ENCODE measurements at places on chromosomes 7 and 10. TPM values are rescaled to one million over a fixed set of nuclear protein-coding genes. Genes with fewer than 3 reads are reported as not detected.

GRCh38 chr7:36962367-36962766 lies 238.1 kb upstream of the AOAH start:
- H3K27me3 ChIP-seq = peaks cover 12% of the 10 kb centered on the region
- H3K4me3 ChIP-seq = no peak overlapping the region
- no peaks in the 10 kb centered on the region for H3K36me3 ChIP-seq
- peak; percentile 55 for DNase-seq
- no peak overlapping the region for H3K27ac ChIP-seq

- no peak overlapping the region for H3K4me3 ChIP-seq
- H3K4me1 ChIP-seq = no peaks in the 10 kb centered on the region
- H3K36me3 ChIP-seq = no peaks in the 10 kb centered on the region
Observed at GRCh38 chr7:39413636-39414223, 152.5 kb upstream of the YAE1 start.

DNA sequence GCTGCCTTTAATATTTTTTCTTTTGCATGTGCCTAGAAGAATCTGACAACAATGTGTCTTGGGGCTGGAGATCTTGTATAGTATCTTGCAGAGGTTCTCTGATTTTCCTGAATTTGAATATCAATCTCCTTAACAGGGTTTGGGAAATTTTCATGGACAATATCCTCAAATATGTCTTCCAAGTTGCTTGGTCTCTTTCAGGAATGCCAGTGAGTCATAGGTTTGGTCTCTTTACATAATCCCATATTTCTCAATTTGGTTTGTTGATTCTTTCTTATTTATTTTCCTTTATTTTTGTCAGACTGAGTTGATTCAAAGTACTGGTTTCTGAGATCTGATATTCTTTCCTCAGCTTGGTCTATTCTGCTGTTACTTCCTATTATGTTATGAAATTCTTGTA lies 208.7 kb upstream of the GLI3 start:
- H3K27me3 ChIP-seq = no peaks in the 10 kb centered on the region
- no peaks in the 10 kb centered on the region for H3K4me1 ChIP-seq
- no peak overlapping the region for H3K27ac ChIP-seq
- no peak for DNase-seq
- no peaks in the 10 kb centered on the region for H3K36me3 ChIP-seq
- no peak overlapping the region for H3K4me3 ChIP-seq

GRCh38 chr10:66917104-66917503 lies 8.7 kb upstream of the LRRTM3 start:
- H3K4me3 ChIP-seq = no peak overlapping the region
- no peak overlapping the region for H3K27ac ChIP-seq
- DNase-seq = no peak
- no peaks in the 10 kb centered on the region for H3K36me3 ChIP-seq

- no peak overlapping the region for H3K4me3 ChIP-seq
- H3K27ac ChIP-seq = no peak overlapping the region
- no peak for DNase-seq
- no peaks in the 10 kb centered on the region for H3K27me3 ChIP-seq
Observed at GRCh38 chr10:21522631-21523406, 2.7 kb downstream of the SKIDA1 start.

DNA sequence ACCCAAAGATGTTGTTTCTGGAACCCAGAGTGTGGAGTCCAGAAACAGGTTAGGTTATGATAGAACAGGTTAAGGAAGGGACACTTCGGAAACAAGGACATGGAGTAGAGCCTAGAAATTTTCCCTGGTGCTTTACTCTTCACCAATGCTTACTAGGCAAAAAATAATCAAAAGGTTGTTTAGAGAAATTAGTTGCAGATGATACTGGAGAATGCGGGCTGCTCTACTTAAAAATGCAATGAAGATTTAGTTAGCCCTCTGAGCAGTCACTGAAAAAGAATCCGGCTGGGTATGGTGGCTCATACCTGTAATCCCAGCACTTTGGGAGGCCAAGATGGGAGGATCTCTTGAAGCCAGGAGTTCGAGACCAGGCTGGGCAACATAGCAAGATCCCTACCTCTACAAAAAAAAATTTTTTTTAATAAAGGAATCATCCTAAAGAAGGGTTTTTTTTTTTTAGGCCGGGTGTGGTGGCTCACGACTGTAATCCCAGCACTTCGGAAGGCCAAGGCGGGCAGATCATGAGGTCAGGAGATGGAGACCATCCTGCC lies 3.3 kb upstream of the UBE2H start:
- no peaks in the 10 kb centered on the region for H3K27me3 ChIP-seq
- peak overlapping the region; percentile 61 for H3K27ac ChIP-seq
- H3K36me3 ChIP-seq = no peaks in the 10 kb centered on the region
- DNase-seq = no peak
- no peak overlapping the region for H3K4me3 ChIP-seq

DNA sequence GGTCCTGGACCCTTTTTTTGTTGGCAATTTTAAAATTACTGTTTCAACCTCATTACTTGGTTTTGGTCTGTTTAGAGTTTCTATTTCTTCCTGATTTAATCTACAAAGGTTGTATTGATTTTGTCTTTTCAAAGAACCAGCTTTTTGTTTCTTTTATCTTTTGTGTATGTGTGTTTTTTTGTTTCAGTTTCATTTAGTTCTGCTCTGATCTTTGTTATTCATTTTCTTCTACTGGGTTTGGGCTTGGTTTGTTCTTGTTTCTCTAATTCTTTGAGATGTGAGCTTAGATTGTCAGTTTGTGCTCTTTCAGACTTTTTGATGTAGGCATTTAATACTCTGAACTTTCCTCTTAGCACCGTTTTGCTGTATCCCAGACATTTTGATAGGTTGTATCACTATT lies 8.5 kb upstream of the MRPS33 start:
- no peaks in the 10 kb centered on the region for H3K4me1 ChIP-seq
- H3K27ac ChIP-seq = no peak overlapping the region
- DNase-seq = no peak
- no peak overlapping the region for H3K4me3 ChIP-seq
- H3K36me3 ChIP-seq = no peaks in the 10 kb centered on the region
- peaks cover 16% of the 10 kb centered on the region for H3K27me3 ChIP-seq

GRCh38 chr10:28400176-28400575 lies 97.3 kb upstream of the MPP7 start:
- no peak for DNase-seq
- no peak overlapping the region for H3K27ac ChIP-seq
- no peak overlapping the region for H3K4me3 ChIP-seq
- H3K36me3 ChIP-seq = no peaks in the 10 kb centered on the region
- H3K27me3 ChIP-seq = peaks cover 23% of the 10 kb centered on the region
- H3K4me1 ChIP-seq = no peaks in the 10 kb centered on the region

DNA sequence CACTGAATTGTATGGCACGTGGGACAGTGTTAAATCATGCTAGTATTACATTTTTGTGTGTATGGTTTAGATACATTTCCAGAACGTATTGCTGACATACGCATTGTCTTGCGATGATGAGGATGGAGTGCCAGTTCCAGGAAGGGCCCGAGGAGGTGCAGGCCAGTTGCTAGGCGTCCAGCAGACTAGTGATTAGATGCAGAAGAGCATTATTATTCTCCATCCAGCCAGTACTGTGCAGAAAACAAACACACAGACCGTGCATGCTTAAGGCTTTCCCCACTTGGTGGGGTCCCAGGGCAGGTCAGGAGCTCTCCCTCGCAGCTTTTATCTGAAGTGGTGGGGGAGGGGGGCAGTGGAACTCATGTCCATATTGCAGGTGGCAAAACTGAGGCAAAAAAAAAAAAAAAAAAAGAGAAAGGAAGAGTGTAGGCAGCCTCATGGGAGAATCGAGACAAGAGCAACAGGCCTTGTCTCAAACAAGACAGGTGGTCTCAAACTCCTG lies 189.2 kb downstream of the CAMK1D start:
- H3K27ac ChIP-seq = no peak overlapping the region
- H3K27me3 ChIP-seq = no peaks in the 10 kb centered on the region
- DNase-seq = no peak
- H3K36me3 ChIP-seq = no peaks in the 10 kb centered on the region
- H3K4me1 ChIP-seq = 0 out of 2 replicates have a peak, but pooled peaks cover 5% of the 10 kb centered on the region

DNA sequence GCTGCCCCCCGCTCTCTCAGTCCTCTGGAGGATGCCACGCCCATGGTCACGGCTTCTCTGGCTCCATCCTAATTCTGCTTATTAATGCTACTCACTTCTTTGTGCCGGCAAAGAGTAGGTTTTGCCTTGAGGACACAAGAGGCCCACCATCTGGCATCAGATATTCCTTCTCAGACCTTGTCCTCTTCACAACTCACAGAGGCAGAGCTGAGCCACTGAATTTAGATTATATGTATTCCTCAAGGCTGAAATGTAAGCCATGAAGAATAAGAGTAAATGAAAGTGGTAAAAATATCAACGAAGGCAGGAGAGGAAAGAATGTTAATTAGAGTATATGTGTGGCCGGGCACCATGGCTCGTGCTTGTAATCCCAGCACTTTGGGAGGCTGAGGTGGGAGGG lies 6.5 kb downstream of the RBP4 start:
- no peaks in the 10 kb centered on the region for H3K36me3 ChIP-seq
- H3K4me1 ChIP-seq = no peaks in the 10 kb centered on the region
- no peak for DNase-seq
- H3K4me3 ChIP-seq = no peak overlapping the region
- no peaks in the 10 kb centered on the region for H3K27me3 ChIP-seq
- H3K27ac ChIP-seq = no peak overlapping the region

- H3K4me3 ChIP-seq = no peak overlapping the region
- H3K27ac ChIP-seq = no peak overlapping the region
- 0 out of 2 replicates have a peak, but pooled peaks cover under 1% of the 10 kb centered on the region for H3K27me3 ChIP-seq
- no peaks in the 10 kb centered on the region for H3K36me3 ChIP-seq
- DNase-seq = peak; percentile 34
Observed at GRCh38 chr10:42488416-42488815, 150.0 kb downstream of the ZNF33B start.

GRCh38 chr7:13069841-13070240 lies 382.4 kb downstream of the ARL4A start:
- no peak for DNase-seq
- no peak overlapping the region for H3K4me3 ChIP-seq
- no peaks in the 10 kb centered on the region for H3K27me3 ChIP-seq

- H3K27ac ChIP-seq = no peak overlapping the region
- H3K4me3 ChIP-seq = no peak overlapping the region
- no peaks in the 10 kb centered on the region for H3K4me1 ChIP-seq
- DNase-seq = no peak
- H3K36me3 ChIP-seq = no peaks in the 10 kb centered on the region
- no peaks in the 10 kb centered on the region for H3K27me3 ChIP-seq
Observed at GRCh38 chr7:22141355-22141754, 195.7 kb upstream of the CDCA7L start.

DNA sequence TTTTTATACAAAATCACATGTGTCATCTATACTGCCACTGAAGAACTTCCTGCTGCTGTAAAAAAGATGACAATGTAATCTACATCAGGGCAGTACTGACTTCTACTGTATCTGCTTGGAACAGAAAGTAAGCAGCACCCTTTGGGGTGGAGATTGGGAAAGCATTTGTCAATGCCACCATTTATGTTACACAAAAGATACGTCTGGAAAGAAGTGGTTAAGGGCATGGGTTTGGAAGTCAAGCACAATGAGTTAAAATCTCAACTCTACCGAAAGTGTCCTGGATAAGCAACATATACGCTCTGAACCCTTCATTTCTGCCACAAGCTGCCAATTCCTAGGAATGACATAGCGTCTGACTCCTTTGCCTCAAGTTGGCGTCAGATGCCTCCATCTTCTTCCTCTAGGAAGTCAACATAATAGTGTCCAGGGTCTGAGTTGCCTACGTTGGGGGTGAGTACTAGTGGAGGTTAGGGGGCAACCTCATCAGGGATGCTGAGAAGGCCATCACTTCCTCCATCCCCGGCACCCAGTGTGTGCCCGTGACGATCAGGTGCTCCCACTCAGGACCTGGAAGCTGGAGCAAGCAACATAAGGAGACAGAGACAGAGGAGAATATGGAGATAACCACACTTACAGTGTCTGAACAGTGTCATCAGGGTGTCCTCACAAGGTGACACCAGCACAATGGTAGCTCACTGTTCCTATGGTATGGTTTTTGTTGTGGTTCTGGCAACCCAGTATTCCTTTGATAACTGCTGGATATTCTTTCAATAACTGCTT lies 58.3 kb downstream of the SGMS1 start:
- no peak for DNase-seq
- no peak overlapping the region for H3K27ac ChIP-seq
- no peaks in the 10 kb centered on the region for H3K36me3 ChIP-seq
- no peak overlapping the region for H3K4me3 ChIP-seq

DNA sequence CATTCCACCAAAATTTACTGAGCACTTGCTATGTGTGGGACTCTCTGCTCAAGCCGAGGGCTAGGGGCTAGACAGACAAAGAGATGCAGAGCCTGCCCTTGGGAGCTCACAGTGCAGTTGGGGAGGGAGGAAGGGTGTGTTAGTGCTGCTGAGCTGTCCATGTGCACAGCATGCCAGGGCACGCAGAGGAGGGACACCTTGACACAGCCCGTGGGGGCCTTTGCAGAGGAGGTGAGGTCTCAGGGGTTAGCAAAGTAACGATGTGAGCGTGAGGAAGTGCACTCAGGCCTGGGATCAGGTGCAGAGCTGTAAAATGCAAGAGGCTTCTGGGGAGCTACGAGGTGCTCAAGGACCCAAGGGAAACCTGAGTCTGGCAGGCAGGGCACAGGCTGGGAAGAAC lies 16.3 kb downstream of the PRKCQ start:
- no peaks in the 10 kb centered on the region for H3K27me3 ChIP-seq
- no peaks in the 10 kb centered on the region for H3K4me1 ChIP-seq
- DNase-seq = no peak

GRCh38 chr7:139902436-139903102 lies 73.5 kb downstream of the TBXAS1 start:
- H3K4me3 ChIP-seq = no peak overlapping the region
- H3K4me1 ChIP-seq = no peaks in the 10 kb centered on the region
- H3K36me3 ChIP-seq = no peaks in the 10 kb centered on the region

Gene DGKI
- 0.41 TPM for total RNA-seq

Gene EBF3
- not detected for total RNA-seq

Gene PCLO
- 2.6 TPM for total RNA-seq

Gene NUTM2A
- 1.5 TPM for total RNA-seq

Gene ITPRID1
- not detected for total RNA-seq

Measured in PC-9 (cell line).